ENCODE measurements at places on chromosomes 7 and 10. TPM values are rescaled to one million over a fixed set of nuclear protein-coding genes. Genes with fewer than 3 reads are reported as not detected.

GRCh38 chr10:15515202-15515601 lies 144.1 kb upstream of the FAM171A1 start:
- DNase-seq, result no peak

The TMEM168 gene
- total RNA-seq, result 27.4 TPM

The NRG3 gene
- not detected for total RNA-seq

The OR9A2 gene
- total RNA-seq, result not detected

The SPDYE8 gene
- not detected for total RNA-seq
